ENCODE measurements at places on chromosomes 2 and 18. TPM values are rescaled to one million over a fixed set of nuclear protein-coding genes. Genes with fewer than 3 reads are reported as not detected.

- DNase-seq: no peak
Observed at GRCh38 chr2:237915576-237915975, 51.2 kb upstream of the UBE2F start.

Gene IKZF2
- 2.8 TPM for total RNA-seq

Gene DPYSL5
- not detected for total RNA-seq

Gene PCARE
- not detected for total RNA-seq

Gene DYSF
- not detected for total RNA-seq
